Effector CD8-positive, alpha-beta T cell (primary cell): ENCODE measurements at places on chromosomes 1 and 21.

DNA sequence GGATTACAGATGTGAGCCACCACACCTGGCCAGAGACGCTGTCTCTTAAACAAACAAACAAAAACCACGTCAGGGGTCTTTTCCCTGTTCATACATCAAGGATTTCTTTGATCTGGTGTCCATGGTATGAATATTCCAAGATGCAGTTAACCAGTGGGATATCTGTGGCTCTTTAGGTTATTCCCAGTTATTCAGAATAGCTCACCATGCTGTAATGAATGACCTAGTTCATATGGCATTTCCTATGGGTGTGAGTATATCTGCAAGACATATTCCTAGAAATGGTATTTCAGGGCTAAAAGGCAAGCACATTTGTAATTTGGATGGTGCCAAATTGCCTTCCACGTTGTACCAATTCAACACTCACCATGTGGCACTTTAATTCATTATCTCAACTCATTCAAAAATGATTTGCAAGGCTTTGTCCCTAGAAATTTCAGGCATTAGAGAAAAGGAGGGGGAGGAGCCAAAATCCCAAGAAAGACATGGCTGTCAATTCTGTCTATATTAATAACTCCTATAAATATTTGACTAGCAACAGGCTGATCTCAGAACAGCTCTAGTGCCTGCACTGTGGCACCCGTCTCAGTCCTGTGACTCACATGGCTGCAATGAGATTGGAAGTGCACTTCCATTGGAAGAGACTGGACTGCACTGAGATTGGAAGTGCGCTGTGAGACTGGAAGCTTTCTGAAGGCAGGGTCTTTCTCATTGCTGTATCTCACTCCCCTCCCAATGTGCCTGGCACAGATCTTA, 6.0 kb upstream of the STMN1 start:
- DNase-seq: no peak

DNA sequence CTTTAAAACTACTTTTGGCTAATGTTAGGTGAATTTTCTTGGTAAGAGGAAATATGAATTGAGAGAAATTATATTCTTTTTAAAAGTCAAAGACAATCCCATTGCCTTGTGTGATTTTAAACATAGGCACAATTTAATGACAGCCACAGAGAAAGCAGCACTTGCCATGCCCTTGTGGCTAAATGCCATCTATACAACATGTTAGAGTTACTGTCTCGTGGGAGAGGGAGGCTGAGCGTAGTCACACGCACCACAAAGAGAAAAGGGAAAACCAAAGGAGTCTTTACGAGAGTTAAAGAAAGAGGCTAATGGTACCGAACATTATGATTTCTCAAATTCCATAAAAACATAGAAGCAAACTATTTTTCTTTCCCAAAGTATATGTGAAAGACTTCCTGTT, 537.9 kb downstream of the PTPRC start:
- DNase-seq: no peak

DNA sequence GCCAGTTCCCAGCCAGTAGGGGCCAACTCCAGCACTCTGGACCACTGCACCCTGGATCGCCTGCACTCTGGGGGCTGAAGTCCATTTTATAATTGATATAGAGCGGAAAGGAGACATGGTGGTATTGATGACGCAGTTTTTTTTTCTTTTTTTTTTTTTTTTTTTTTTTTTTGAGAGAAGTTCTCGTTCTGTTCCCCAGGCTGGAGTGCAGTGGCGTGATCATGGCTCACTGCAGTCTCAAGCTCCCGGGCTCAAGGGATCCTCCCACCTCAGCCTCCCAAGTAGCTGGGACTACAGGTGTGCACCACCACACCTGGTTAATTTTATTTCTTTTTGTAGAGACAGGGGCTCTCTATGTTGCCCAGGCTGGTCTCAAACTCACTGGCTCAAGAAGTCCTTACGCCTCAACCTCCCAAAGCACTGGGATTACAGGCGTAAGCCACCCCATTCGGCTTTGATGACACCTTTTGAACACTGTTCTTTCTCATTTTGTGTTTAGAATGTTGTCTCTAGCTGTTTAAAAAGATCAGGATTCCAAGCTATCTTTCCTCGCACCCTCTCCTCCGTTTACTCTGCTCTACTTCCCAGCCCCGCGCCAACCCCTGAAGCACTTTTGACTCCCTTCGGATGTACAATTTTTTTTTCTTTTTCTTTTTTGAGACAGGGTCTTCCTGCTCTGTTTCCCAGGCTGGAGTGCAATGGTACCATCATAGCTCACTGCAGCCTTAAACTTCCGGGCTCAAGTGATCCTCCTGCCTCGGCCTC, 960 bp downstream of the MX2 start:
- no peak for DNase-seq

DNA sequence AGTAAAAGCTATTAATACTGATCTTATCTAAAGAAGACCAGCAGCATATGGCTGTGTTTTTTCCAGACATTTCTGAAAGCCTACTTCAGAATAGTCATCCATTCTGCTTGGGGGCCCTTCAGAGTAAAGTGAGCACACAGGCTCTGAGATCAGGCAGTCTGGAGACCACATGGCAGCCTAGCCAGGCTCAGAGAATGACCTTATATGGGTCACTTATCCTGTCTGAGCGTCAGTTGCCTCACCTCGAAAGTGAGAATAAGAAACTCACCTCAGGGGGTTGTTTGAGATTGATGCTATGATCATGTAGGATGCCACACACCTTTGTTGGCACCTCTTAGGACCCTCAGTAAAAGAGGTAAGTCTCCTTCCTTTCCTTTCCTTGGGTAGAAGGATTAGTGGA, 270.4 kb downstream of the GRIK1 start:
- no peak for DNase-seq

DNA sequence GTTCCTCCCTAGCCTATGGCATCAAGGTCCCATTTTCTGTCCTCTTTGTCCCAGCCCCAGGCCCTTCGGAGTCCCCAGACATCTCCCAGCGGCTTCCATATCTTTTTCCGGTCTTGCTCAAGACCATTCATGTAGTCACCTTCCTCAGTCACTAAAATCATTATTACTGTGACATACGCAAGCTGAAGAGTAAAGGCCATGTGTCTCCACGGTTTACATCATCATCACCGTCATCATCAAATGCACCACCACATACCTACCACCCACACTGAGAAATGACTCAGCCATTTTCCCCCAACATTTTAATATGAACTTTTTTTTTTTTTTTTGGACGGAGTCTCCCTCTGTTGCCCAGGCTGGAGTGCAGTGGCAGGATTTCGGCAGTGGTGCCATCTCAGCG, 43.4 kb downstream of the FHAD1 start:
- no peak for DNase-seq

- no peak for DNase-seq
Observed at GRCh38 chr1:115296981-115297380, 41.1 kb downstream of the NGF start.

GRCh38 chr1:68409426-68409825, 40.3 kb downstream of the RPE65 start:
- DNase-seq: no peak

GRCh38 chr1:232456714-232457113, 173.2 kb downstream of the SIPA1L2 start:
- no peak for DNase-seq

DNA sequence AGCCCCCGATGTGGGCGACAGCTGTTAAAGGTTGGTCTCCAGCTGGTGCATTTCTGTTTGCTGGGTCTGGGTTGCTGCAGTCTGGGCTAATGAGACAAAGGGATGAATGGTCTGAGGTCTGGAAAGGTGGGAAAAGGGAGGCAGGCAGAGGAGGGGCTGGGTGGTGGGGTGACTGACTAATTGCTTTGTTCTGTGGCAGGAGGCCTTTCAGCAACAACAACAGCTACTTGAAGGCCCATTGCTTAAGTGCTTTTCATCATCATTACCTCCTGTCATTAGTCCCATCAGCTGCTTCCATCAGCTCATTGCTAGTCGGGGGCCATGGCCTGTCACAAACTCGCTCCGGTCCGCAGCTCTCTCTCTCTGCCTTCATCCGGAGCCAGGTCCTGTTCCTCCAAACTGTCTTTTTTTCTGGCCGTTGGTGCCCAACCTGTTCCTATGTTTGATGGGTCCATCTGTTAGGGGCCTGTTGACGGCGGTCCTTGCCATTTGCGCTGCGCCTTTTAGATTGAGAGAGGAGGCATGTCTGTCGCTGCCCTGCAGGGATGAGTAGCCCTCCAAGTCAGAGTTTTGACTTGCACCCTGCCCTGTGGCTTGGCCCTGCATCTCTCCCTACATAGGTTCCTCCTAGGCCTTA, 105.6 kb upstream of the PLXNA2 start:
- no peak for DNase-seq

GRCh38 chr1:218493986-218494385, 148.8 kb downstream of the TGFB2 start:
- DNase-seq: no peak

DNA sequence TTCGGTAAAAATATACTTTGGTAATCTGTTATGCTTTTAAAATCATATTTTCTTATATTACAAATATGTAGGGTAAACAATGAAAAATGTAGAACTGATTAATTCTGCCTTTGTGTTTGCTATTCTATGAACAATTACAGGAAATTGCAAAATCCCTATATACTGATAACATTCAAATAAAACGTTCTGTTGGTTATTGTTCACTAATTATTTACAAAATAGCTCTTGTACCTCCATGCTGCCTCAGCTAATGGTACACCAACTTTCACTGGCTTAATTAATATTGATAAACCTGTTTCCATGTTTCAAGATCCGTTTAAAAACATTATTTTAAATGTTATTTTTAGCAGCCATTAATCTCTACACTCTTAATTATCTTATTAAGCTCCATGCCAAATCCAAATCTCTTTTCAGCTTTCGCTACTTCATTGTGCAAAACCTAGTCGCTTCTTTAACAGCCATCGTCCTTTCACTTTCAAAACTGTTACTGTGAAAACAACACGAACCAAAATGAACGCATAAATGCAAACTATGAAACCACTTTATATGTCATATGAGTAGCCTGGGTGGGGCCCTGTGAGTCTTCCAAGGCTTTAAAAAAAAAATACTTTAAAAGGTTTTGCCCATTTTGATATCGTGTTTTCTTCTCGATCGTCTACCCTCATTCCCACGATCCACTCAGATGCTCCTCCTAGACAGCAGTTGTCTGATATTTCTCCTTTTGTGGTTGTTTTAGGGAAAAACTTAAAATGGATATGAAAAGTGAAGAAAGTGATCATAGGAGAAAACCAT, 807.1 kb downstream of the USP25 start:
- no peak for DNase-seq

DNA sequence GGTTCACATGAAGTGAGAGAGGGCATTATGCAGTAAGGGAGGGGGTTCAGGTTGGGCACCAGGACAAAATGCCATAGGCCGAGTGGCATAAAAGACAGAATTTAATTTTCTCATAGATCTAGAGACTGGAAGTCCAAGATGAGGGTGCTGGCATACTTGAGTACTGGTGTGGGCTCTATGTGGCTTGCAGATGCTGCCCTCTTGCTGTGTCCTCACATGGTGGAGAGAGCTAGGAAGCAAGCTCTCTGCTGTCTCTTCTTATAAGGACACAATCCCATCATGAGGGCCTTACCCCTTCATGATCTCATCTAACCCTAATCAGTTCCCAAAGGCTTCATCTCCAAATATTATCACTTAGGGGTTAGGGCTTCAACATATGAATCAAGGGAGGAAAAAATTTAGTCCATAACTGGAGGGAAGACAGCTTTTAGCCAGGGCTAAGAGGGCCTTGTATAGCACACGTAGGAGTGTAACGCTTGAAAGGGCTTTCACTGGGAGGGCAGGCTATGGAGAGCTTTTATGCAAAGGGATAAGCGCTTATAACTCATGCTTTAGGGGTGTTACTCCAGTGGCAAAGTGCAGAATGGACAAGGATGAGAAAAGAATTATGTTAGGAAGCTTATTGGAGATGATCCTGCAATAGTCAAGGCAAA, 64.5 kb downstream of the PLPPR5 start:
- DNase-seq: no peak

GRCh38 chr1:63618011-63618410, 24.8 kb downstream of the PGM1 start:
- DNase-seq: no peak

DNA sequence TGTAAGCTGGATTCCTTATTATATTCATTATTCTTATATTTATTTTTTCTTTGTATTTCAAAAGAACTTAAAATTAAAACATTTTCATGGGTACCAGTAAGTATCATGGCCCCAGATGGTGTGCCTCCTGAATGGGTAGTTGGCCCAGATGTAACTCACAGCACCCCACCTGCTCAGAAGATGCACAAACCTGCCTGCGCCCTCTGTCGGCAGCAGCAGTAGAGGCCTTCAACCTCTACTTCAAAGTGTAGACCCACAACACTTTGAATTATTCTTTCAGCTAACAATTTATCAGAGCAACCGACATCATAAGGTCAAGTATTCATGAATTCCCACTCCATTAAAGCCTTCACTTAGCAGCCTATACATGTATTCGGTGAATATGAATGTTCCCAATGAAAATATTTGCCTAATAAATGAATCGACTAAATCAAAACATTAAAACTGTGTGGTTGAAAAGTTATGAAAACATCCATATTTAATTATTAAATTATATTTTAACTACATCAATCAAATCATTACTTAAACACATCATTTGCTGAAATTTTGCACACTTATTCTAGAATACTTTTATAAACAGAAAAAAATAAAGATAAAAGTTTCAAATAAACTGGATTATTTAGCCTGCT, 25.4 kb downstream of the PIGM start:
- peak; percentile 51 for DNase-seq

GRCh38 chr21:33825915-33826314, 89.7 kb downstream of the ATP5PO start:
- no peak for DNase-seq

DNA sequence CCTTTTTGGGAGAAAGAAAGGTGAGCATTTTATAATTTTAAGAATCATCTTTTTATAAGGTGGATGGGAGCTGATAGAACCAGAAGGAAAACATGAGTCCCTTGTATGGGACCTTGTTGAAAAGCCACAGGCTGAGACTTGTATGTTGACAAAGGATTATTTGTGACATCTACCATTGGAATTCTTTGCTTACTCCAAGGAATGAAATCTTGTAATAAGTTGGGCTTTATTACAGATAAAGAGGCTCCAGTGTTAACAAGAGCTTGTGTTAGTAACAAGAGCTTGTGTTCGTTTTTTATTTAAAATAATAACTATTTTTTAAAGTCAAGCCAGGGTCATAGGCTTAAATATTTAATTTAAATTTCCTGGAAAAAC, 201.1 kb upstream of the CHRM3 start:
- no peak for DNase-seq

GRCh38 chr1:3570066-3570986, 41.0 kb downstream of the MEGF6 start:
- DNase-seq: no peak

GRCh38 chr1:164519426-164519825, 39.6 kb upstream of the PBX1 start:
- DNase-seq: no peak

- no peak for DNase-seq
Observed at GRCh38 chr21:31425138-31425537, 81.1 kb upstream of the TIAM1 start.
